ENCODE measurements at places on chromosomes 2 and 18.

DNA sequence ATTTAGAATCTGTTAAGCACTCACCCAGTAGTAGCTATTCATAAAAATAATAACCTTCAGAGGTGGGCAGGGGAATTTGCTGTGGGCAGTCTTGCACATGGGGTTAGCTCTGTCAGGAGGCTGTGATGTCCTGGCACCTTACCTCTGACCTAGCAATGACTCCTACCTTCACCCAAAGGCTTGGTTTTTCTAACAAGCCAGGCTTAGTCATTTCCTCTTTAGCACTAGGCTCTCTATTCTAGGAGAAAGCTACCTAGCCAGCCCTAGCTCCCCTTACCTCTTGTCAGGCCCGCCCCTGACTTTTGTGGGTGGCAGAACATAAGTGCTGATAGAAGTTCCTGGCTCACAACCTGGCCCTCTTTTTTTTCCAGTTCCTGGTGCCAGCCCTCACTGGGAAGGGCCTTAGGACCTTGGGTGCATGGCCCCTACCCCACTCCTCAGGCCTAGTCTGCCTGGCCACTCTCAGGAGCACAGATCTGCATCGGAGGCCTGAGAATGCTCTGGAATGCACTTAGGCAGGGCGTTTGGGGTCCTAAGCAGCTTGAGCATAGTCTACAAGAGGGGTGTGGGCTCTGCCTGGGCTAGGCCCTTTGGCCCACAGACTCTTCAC lies 17.7 kb downstream of the CPLX4 start:
- DNase-seq = no peak

- DNase-seq = no peak
Measured at GRCh38 chr18:45730832-45731575, 7.0 kb downstream of the SLC14A1 start.

DNA sequence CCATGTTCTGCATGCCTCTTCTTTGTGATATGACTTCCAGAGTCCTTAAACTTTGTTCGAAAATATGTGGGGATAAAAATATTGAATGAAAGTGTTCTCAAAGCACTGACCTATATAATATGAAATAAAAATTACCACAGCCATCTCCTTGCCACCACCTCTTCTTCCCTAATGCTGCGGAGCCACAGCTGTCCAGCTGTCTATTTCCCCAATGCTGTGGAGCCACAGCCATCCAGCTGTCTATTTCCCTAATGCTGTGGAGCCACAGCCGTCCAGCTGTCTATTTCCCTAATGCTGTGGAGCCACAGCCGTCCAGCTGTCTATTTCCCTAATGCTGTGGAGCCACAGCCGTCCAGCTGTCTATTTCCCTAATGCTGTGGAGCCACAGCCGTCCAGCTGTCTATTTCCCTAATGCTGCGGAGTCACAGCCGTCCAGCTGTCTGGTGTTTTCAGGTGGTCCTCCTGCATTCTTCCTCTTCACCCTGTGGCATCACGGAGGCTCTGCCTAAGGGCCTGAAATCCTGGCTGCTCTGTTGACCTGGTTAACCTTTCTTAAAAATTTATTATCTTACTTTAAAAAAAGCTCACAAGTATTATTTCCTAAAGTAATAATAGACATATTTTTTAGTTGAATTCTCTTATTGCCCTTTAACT lies 266.1 kb upstream of the MEX3C start:
- DNase-seq = no peak

DNA sequence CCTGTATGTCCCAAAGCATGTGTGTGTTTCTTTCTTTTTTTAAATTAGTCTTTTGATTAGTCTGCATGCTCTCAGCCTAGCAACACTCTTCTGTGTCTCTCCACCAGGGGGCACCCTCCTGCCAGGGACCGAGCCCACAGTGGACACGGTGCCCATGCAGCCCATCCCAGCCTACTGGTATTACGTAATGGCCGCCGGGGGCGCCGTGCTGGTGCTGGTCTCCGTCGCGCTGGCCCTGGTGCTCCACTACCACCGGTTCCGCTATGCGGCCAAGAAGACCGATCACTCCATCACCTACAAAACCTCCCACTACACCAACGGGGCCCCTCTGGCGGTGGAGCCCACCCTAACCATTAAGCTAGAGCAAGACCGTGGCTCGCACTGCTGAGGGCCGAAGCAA lies 93.8 kb downstream of the NRP2 start:
- peak; percentile 14 for DNase-seq

- DNase-seq = no peak
Measured at GRCh38 chr2:241228081-241228859, 39.8 kb downstream of the ANO7 start.

DNA sequence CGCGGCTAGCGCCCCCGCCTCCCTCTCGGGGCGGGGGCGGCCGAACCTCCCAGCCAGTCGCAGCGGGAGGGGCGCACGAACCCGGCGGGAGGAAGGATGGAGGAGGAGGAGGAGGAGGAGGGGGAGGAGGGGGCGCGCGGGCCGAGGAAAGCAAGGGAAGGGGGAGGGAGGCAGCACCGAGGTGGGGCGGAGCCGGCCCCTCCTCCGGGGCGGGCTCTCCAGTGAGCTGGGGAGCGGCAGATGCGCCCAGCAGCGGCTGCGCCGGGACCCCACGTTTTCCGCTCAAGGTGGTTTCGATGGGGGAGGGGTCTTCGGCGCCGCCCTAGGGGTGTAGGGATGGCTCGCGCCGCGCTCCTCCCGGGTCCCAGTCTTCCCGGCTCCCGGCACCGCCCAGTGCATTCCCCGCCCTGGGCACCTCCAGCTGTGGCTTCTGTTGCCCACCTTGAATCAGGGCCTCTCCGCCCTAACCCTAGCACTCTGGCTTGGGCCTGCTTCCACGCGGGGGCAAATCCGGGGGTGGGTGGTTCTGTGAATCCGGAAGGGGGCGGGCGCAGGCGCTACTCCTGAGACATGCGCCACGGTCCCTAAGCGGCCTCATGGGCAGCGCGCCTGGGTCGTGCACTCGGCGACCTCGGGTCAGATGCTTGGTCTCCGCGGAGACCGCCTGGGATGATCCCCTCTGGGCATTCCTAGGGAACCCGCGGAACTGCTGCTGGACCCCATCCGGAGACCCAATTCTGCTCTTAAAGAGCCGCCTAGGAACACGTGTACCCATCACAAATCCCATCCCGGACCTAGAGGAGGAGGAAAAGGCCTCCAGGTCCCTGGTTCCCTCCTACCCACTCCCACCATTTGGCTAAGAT lies at the start of gene FBXO41:
FBXO41 (minus strand) TSS at position 183 of the 863 bp plus-strand sequence. CDS start 14,848 bp downstream, outside the sequence.
- no peak for DNase-seq

DNA sequence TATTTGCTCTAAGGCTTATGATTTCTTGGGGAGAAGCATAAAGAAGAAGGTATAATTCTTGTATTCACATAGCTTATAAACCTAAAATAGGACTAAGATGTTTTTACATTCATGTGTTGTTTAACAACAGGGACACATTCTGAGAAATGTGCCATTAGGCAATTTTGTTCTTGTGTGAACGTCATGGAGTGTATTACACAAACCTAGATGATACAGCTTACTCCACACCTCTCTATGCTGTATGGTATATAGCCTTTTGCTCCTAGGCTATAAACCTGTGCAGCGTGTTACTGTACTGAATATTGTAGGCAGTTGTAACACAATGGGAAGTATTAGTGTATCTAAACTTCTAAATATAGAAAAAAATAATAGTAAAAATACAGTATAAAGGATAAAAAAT lies 92.1 kb downstream of the PHLPP1 start:
- DNase-seq = no peak

DNA sequence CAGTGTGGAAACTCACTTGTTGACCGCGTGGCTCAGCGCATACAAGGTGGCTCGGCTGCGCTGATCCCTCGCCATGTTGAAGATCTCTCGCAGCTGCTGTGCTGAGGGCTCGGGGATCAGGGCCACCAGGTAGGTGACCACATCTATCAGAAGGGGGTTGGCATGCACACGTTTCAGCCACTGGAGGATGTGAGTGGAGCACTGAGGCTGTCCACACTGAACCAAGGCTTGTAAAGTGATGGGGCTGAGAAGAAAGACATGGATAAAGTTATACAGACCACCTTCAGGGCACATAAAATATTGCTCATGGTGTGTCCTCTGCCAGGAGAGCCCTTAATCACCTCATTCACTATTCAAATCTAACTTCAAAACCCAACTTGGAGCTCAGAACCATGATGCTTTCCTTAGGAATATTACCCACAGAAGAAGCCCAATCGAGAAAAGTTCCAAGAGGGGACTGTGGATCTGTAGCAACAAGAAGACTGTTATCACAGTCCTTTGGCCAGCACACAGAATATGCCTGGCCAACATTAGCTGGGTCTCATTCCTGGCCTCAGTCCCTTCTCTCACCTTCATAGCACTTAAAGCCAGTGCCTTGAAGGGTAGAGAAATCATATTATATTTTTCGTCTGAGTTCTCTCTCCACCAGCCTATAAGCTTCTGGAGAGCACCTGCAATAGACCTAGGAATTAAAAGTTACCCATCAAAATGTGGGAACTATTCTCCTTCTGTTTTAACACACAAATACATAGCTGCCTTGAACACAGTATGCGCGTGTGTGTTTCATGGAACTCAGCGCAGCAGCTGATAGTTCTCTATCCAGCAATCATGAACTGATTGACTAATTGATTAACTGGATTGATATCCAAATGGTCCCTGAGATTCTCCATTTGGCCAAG lies 11.3 kb downstream of the APOB start:
- no peak for DNase-seq

- no peak for DNase-seq
Measured at GRCh38 chr2:76281156-76281841, 570.6 kb upstream of the GCFC2 start.

GRCh38 chr2:236670235-236670620 lies 100.6 kb downstream of the ACKR3 start:
- peak; percentile 36 for DNase-seq

- DNase-seq = no peak
Measured at GRCh38 chr2:236835307-236836024, 250.2 kb upstream of the COPS8 start.

- no peak for DNase-seq
Measured at GRCh38 chr2:114628481-114628880, 186.0 kb downstream of the DPP10 start.

GRCh38 chr2:205878999-205879762 lies 196.9 kb downstream of the NRP2 start:
- DNase-seq = no peak

- no peak for DNase-seq
Measured at GRCh38 chr2:133837441-133838094, 269.3 kb upstream of the NCKAP5 start.

DNA sequence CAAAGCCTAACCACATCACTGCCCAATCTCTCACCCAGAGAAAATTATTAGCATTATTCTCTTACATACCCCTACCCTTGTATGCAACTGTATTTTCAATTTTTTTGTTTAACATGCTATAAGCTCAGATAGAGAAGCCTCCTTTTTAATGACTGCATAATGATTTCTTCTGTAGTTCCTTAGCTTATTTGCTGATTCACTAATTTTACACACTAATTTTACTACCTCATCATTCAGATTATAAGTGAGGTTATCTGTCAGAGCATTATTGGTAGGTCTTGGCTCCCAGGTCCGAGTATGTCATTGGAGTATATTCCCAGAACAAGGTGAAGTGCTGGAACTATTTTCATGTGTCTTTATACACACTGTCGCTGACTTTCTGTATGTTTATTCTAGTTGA lies 45.4 kb downstream of the RHBDD1 start:
- DNase-seq = no peak

Data from substantia nigra (tissue), 51 donors.